ENCODE measurements at places on chromosomes 2 and 18. TPM values are rescaled to one million over a fixed set of nuclear protein-coding genes. Genes with fewer than 3 reads are reported as not detected.

DNA sequence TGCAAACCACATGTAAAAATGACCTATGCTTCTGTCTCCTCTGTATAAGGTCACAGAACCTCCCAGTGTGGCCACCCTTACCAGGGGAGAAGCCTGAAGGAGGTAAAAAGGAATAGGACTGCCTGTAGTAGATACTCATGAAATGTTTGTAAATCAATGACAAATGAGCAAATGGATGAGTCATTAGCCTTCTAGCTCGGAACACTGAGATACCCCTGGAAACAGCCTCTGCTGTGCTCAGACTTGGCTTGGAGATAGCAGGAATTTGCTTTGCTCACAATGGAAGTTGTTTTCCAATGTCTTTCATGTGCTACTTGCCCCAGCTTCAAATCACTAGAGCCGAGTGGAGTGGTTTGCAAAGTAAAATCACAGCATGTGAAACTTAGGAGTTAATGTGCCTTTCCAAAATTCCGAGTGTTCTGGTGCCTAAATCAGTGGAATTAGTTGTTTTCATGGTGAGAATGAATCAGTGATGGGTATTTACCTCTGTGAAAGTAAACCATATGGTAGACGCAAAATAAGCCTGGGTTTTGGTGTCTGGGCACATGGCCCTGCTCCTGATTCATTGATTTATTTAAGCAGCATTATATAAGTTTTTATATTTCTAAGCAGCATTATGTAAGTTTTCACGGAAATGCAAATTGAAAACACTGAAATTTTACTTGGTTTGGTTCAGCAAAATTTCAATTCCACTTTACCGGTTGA lies 154.0 kb upstream of the MAP3K20 start:
- H3K27ac ChIP-seq: no peak overlapping the region
- no peaks in the 10 kb centered on the region for H3K36me3 ChIP-seq
- DNase-seq: no peak
- peaks cover 2% of the 10 kb centered on the region for H3K27me3 ChIP-seq
- H3K4me3 ChIP-seq: no peak overlapping the region

DNA sequence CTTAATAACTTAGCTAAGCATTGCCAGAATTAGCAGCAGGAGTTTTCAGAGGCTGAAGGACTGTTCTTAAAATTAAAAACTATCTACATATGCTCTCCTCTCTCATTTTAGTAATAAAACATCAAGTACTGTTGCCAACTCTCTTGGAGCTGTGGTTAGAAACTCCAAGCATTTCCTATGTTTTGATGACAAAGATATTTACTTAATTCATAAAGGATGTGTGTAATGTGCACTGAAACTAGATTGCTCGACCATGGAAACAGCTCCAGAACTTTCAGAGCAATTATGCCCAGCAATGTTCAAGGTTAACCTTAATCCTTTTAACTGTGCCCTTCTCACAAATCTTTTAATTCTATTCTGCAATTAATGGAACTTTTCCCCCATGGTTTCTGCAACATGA lies 8.4 kb downstream of the GRP start:
- no peak for DNase-seq
- H3K4me3 ChIP-seq: no peak overlapping the region
- H3K27me3 ChIP-seq: peaks cover 36% of the 10 kb centered on the region
- no peaks in the 10 kb centered on the region for H3K36me3 ChIP-seq
- no peaks in the 10 kb centered on the region for H3K4me1 ChIP-seq
- no peak overlapping the region for H3K27ac ChIP-seq

GRCh38 chr18:64258111-64258650 lies 109.3 kb upstream of the LINC00305 start:
- no peaks in the 10 kb centered on the region for H3K4me1 ChIP-seq
- DNase-seq: no peak
- no peaks in the 10 kb centered on the region for H3K36me3 ChIP-seq
- H3K27ac ChIP-seq: no peak overlapping the region
- no peaks in the 10 kb centered on the region for H3K27me3 ChIP-seq

GRCh38 chr2:239252801-239253200 lies 148.0 kb downstream of the HDAC4 start:
- peaks cover 29% of the 10 kb centered on the region for H3K4me1 ChIP-seq
- H3K4me3 ChIP-seq: peak overlapping the region; percentile 67
- H3K36me3 ChIP-seq: peaks cover 17% of the 10 kb centered on the region
- H3K27ac ChIP-seq: peak overlapping the region; percentile 78
- peaks cover 2% of the 10 kb centered on the region for H3K27me3 ChIP-seq
- DNase-seq: no peak

DNA sequence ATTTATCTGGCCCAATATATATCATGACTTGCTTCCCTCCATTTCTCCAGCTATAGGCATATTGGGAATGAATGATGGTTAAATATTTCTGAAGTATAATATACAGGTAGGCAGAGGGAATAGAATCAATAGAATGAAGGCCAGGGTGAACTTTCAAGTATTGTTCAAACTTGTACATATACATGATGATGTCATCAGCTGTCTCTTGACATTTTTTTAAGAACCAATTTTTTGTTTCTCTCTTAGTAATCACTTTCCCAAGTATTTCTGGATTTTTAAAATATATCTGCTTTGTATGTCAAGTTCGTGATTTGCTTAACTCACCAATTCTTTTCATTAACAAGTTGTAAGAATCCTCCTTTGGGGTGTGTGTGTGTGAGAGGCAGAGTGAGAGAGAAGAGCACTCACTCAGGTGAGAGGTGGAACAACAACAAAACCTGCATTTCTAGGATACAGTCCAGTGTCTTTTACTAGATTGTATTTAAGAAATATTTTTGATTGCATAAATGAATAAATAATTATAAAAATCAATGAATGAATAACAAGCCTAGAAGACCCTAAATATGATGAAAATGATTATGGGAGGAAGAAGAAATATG lies 1239.1 kb downstream of the LRP1B start:
- no peak overlapping the region for H3K4me3 ChIP-seq
- H3K27me3 ChIP-seq: no peaks in the 10 kb centered on the region
- no peaks in the 10 kb centered on the region for H3K36me3 ChIP-seq
- H3K4me1 ChIP-seq: no peaks in the 10 kb centered on the region
- no peak for DNase-seq

DNA sequence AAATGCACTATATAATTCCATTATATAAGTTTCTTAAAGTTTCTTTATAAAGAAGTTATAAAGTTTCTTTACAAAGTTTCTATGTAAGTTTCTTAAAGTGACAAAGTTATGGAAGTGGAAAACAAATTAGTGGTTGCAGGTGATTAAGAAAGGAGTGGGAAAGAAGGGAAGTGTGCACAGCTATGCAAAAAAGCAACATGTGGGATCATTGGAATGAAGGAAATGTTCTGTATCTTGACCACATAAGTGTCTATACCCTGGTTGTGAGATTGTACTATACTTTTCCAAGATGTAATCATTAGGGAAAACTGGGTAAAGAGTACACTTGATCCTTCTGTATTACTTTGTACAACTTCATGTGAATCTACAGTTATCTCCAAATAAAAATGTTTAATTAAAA lies 1541.1 kb downstream of the LRP1B start:
- H3K36me3 ChIP-seq: no peaks in the 10 kb centered on the region
- no peak overlapping the region for H3K27ac ChIP-seq
- H3K4me1 ChIP-seq: no peaks in the 10 kb centered on the region
- no peak for DNase-seq

- DNase-seq: no peak
- no peaks in the 10 kb centered on the region for H3K36me3 ChIP-seq
- H3K27ac ChIP-seq: peak overlapping the region; percentile 89
- peaks cover 58% of the 10 kb centered on the region for H3K4me1 ChIP-seq
- peak overlapping the region; percentile 71 for H3K4me3 ChIP-seq
- H3K27me3 ChIP-seq: peaks cover 2% of the 10 kb centered on the region
These were observed 51.2 kb downstream of the SLC14A2 start for GRCh38 chr18:45666520-45666919.

DNA sequence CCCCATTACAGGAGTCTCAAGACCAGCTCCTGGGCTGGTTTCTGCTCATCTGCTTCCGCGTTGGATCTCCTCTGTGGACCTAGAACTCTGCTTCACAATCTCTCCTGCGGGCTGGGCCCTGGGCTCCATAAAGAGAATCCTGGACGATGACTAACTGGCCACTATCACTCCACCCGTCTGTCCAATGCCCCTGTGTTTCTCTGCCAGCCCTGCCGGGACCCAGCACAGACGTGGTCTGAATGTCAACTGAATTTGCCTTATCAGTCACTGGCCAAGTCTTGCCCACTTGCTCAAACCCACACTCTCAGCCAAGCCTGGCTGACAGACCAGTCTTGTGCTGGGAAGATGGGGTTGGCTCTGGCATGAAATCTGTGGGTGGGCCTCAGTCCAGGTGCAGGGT lies 17.4 kb downstream of the KIF3C start:
- H3K4me1 ChIP-seq: peaks cover 5% of the 10 kb centered on the region
- no peaks in the 10 kb centered on the region for H3K36me3 ChIP-seq
- DNase-seq: no peak
- no peak overlapping the region for H3K4me3 ChIP-seq
- no peak overlapping the region for H3K27ac ChIP-seq

DNA sequence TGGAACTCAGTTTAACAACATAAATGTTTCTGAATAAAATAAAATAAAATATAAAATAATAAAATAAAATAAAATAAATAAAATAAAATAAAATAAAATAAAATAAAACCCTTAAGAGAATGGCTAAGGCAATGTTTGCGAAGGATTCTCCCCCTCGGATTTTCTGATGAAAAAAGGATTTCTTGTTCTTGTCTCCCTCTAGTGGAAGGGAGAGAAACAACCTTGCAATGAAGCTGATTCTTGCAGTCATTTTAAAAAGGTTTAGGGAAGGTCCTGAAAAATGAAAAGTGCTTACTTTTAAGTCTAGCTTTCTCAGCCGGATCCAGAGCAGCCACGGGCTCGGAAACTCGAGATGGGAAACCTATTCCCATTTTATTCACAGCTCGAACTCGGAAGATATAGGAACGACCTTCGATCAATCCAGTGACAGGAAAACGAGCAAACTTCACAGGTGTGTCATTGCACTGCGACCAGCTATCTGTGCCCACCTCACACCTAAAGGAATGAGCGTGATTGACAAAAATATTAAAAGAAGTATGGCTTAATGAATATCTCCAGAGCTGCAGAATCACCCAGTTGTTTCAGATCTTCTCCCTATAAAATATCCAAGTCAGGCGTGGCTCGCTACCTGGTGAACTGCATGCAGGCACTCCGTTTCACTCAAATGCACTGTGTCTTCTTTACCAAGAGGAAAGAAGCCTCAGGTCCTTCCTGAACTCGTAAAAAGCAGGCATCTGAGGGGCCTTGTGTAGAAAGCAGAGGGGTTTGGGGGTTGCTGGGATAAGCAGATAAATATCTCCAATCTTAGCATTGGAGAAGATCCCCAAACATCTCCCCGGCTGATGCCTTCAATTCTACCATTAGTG lies 68.1 kb downstream of the MYOM1 start:
- peaks cover 5% of the 10 kb centered on the region for H3K4me1 ChIP-seq
- DNase-seq: no peak
- peaks cover 2% of the 10 kb centered on the region for H3K27me3 ChIP-seq
- H3K27ac ChIP-seq: no peak overlapping the region

DNA sequence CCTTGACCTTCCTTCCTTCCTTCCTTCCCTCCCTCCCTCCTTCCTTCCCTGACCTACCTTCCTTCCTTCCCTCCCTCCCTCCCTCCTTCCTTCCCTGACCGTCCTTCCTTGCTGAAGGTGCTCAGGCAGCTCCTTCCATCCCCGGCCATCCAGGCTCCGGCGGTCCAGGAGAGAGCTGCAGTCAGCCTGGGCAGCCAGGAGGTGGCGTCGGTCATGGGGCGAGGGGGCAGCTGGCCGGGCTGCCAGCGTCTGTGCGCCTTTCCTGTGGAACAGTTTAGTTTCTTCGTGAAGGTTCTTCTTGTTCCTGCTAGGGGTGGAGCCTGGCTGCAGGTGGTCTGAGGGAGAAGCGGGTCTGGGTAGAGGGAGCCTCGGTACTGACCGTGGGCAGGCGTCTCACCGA lies 15.7 kb downstream of the GPR35 start:
- no peak overlapping the region for H3K27ac ChIP-seq
- H3K4me3 ChIP-seq: no peak overlapping the region
- no peaks in the 10 kb centered on the region for H3K36me3 ChIP-seq
- DNase-seq: no peak
- peaks cover 6% of the 10 kb centered on the region for H3K4me1 ChIP-seq
- H3K27me3 ChIP-seq: peaks cover 4% of the 10 kb centered on the region

DNA sequence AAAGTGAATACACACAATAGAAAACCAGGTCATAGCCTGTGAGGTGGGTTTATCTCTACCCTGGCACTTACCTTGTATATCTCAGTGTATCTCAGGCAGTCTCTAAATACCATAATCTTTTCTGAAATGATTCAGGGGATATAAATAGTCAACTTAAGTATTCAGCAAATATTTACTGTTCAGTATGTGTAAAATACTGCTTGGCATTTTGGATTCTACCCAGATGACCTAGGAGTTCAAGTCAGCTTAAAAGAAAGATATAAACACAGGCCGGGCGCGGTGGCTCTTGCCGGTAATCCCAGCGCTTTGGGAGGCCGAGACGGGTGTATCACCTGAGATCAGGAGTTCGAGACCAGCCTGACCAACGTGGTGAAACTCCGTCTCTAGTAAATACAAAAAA lies 23.8 kb downstream of the GRHL1 start:
- H3K36me3 ChIP-seq: no peaks in the 10 kb centered on the region
- no peak overlapping the region for H3K4me3 ChIP-seq
- no peak for DNase-seq
- H3K4me1 ChIP-seq: peaks cover 6% of the 10 kb centered on the region
- H3K27ac ChIP-seq: no peak overlapping the region

DNA sequence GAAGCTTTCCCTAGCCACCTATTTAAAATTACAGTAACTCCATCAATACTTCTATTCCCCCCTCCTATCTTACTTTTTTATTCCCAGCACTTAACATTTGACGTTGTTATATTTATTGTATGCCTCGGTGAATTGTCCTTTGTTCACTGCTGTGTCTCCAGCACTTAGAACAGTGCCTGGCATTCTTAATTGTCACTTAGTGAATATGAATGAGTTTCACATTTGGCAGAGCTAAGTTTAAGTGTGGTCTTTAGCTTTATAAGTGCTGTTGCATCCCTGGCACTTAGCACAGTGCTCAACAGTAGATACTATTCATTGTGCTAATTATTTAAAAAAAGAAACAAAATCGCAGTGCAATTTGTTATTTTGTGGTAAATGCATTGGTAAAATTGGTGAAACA lies 1.7 kb downstream of the RMP24 start:
- H3K27ac ChIP-seq: peak overlapping the region; percentile 93
- peak overlapping the region; percentile 89 for H3K4me3 ChIP-seq
- no peak for DNase-seq
- no peaks in the 10 kb centered on the region for H3K27me3 ChIP-seq
- H3K36me3 ChIP-seq: peaks cover 34% of the 10 kb centered on the region

GRCh38 chr18:44594799-44595467 lies 85.8 kb upstream of the SETBP1 start:
- H3K27me3 ChIP-seq: peaks cover 5% of the 10 kb centered on the region
- DNase-seq: no peak
- peaks cover 6% of the 10 kb centered on the region for H3K4me1 ChIP-seq
- no peaks in the 10 kb centered on the region for H3K36me3 ChIP-seq
- H3K27ac ChIP-seq: no peak overlapping the region

GRCh38 chr2:9428965-9429577 lies 5.6 kb downstream of the CPSF3 start:
- DNase-seq: no peak
- peaks cover 22% of the 10 kb centered on the region for H3K36me3 ChIP-seq
- peaks cover 10% of the 10 kb centered on the region for H3K4me1 ChIP-seq

The HOXD10 gene
- total RNA-seq: not detected

The SULT1C4 gene
- total RNA-seq: not detected

The REEP1 gene
- not detected for total RNA-seq

The REG1B gene
- total RNA-seq: not detected

The CDCA7 gene
- total RNA-seq: 81.5 TPM

The SRD5A2 gene
- total RNA-seq: not detected

The PROKR1 gene
- total RNA-seq: not detected

The MOGAT1 gene
- total RNA-seq: not detected
